ENCODE measurements at places on chromosomes 2 and 18.
A peak's percentile ranks its signal among the peaks of the same experiment; 100 is the strongest.

DNA sequence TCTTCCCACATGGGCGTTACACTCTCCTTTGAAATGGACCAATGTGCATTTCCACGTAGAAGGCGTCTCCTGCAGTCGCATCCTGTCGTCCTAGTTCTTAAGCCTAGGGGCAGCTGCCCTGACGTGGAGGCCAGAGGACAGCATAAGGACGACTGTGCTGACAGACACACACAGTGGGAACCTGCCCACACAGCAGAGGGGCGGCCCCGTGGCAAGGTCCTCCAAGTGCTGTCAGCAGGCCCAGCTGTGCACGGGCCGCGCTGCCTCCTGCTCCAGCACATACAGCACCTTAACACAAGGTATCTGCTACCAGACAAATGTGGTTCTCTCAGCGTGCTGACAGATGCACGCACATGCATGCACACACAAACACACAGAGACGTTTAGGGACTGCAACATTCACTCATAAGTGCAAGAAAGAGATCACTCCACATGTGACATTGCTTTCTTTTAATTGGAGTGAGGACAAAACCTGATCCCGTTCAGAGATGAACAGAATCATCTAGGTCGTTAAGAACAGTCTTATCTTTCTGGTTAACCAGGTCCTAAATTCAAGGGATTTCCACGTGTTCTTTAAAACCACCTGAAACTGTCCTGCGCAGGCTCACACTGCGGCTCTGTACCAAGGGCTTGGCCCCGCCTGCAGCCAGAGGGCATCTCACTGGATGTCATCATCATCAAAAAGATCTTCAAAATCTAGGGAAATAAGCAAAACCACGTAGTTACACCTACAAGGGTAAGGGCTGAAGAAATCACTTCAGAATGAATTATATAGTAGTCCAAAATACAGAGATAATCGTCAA lies 5.5 kb downstream of the COPS9 start:
- no peak for DNase-seq

GRCh38 chr18:42229211-42230210 lies 274.5 kb downstream of the PIK3C3 start:
- no peak for DNase-seq

DNA sequence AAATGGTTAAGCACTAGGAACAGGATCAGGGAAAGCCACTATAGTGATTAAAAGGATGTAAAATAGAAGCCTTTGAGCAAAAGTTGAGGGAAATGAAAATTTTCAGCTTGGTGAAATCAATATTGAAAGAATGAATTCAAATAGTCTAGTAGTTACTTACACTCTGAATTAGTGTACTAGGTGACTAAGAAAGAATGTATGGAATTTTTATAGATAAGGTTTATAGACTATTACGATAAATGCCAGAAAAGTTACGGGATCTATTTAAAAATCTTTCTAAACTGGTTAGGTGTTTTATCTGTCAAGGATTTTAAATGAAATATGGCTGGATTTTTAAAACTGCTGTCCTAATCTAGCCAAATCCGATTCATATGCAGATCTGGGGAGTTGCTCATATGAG lies 208.6 kb downstream of the MYO3B start:
- no peak for DNase-seq

DNA sequence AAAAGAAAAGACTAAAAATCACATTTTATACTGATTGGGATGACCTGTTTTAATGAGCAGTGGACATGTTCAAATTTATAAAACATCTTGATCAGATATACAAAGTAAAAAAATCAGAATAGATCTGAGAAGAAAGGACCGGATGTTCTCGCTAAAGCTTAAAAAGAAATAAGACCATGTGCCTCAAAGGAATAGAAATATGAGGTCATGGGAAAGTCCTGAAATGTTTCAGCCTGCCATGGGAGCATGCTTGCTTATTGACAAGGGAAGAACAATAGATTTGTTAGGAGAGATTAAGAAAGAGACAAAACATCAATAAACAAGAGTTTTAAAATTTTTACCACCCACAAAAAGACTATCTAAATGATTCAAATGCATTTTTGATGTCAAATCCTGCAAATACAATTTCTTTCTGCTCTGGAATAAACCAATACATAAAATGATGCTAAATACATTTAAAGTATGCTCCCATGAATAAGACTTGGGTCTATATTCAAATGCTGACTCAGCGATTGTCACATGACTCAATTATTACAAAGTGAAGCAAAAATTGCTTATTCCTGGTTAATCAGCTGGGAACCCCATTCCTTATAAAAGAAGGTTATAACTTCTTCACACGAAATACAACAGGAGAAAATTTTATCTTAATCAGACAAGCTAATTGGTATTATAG lies 633.9 kb upstream of the PKDCC start:
- no peak for DNase-seq

DNA sequence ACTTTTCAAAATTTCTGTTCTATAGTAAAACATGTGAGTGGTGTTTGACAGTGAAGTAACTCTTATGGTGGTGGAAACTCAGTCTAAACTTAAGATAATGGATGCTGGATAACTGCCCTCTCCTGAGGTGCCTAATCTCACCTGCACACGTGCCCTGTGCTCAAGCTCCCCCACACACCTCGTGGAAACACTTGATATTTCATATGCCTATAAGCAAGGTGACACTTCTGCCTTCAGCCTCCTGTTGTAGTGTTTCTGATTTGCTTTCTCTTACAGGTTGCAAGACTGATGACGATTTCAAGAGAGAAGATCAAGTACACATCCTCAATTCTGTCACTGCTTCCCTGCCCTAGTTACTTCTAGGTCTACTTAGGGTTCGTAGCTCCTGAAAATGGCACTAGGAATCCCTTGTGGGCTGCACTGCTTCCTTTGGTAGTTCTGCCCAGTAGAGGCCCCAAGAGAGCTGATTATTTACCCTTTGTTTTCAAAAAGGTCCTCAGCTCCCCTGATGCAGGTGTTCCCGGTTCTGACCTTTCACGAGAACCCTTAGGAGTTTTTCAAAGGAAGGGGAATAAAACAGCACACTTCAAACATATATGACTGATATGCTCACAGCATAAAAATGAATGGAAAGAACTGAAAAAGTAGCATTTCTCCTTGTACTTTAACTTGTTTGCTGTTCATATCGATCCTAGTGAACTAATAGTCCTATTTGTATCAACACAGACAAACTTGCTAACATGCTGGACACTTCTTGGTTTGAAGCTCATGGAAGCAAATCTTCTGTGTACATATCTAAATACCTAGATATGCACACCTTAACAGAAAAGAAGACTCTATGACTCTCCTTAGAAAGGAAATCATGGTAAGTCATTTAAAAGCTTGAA lies 6.7 kb downstream of the CAVIN2 start:
- DNase-seq = no peak

DNA sequence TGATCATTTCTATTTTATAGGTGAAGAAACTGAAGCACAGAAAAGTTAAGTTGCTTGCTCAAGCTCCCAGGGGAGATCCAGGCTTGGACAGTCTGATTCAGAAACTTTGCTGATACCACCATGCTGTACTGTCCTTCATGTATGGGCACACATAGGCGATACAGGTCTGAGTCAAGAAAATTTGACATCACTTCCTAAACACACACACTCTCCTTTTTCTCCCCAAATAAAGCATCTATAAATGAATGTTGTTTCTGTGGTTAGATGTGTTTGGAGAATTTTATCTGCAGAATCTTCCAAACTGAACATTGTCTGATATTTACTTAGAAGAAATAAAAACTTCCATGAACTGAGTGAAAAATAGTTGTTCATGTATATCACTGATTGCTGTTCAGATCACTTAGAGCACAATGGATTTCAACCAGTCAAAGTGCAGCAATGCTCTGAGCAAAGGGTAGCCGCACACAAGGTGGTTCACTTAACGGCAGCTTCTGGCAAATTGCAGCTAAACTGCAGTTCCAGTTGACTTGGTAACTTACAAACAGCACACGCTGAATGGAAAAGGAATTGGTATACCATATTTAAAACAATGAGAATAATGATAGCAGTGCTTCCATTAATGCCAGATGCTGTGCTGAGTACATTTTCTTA lies 10.0 kb upstream of the AGFG1 start:
- no peak for DNase-seq

DNA sequence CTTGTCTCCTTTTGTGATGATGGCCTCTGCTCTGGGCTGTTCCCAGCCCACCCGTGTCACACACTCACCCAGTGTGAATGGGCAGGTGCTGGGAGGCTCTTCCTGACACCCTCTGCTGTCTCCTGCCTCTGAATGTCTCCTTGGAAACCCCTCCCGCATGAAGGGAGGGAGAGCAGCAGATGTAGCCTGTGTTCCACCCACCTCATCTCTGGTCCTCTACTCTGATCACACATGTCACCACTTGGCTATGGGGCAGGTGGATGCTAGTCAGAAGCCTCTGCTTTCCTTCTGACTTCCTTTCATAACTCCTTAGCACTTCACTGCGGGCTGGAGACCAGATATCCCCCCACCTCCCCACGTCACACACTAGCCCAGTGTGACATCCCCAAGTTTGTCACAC lies 23.9 kb downstream of the EFR3B start:
- DNase-seq = no peak

- DNase-seq = no peak
These were observed 411.8 kb downstream of the MTX2 start for GRCh38 chr2:176680916-176681516.

GRCh38 chr2:29314816-29315571 lies 199.8 kb downstream of the CLIP4 start:
- DNase-seq = peak; percentile 24

- DNase-seq = no peak
These were observed 446.6 kb downstream of the IRS1 start for GRCh38 chr2:226352941-226353560.

DNA sequence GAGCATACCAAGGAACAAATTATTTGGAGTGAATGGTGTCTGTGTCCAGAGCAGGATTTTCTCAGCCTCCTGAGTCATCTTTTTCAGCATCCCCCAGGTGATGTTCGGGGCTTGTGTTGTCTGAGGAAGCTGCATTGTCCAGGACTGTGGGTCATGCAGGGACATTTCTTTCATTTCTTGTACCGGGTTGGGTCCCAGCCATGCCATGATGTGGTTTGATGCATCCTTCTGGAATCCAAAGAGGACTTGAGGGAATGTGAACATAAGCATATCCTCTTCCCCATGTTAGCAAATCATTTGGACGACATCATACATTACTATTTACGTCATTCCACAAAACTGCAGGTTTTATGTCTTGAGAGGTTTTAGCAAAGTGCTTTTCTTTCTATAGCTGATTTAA lies 797.8 kb downstream of the CCDC85A start:
- no peak for DNase-seq

GRCh38 chr18:37408676-37409265 lies 156.8 kb downstream of the CELF4 start:
- DNase-seq = no peak

DNA sequence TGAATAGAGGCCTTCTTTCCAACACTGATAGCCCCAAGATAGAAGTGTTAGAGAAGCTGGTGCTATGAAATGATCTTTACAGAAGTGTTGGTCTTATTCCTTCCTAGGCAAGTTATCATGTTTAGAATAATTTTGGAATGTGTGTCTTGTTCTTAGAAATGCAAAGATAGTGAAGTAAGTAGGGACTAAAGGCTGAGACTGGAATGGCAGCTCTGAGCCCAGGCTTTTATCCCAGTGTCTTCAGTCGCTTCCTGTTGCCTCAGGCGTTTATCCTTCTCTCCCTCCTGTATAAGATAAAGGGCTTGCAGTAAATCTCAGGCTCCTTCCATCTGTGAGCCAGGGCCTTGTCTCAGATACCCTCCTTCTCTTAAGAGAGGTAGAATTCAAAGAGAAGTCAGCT lies 218.1 kb downstream of the TPGS2 start:
- no peak for DNase-seq

- no peak for DNase-seq
These were observed 219.8 kb downstream of the GLI2 start for GRCh38 chr2:120955427-120955826.

GRCh38 chr2:151306621-151307020 lies 17.2 kb upstream of the NMI start:
- no peak for DNase-seq

- no peak for DNase-seq
These were observed 37.0 kb downstream of the LBH start for GRCh38 chr2:30268296-30268871.

DNA sequence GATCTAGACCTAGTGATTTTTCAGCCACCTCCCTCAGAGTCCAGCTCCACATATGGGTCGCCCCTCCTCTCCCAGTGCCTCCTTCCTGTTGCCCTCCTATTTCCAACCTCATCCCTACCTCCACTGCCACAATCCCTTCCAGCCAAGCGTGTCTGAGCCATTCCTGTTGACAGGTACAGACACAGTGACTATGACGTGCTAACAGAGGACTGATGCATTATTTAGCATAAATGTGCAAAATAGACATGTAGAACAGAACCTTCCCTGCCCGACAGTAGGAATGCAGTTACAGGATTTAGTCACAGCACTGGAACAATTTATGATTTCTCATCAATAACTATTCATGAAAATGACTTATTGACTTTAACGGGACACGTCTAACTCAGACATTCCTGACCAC lies 84.4 kb upstream of the PPP1CB start:
- DNase-seq = no peak

GRCh38 chr2:25251071-25251421 lies 82.7 kb upstream of the POMC start:
- no peak for DNase-seq

GRCh38 chr2:107595749-107596148 lies 230.9 kb upstream of the RGPD4 start:
- DNase-seq = no peak

GRCh38 chr18:73452866-73453265 lies 585.1 kb upstream of the NETO1 start:
- DNase-seq = no peak

- no peak for DNase-seq
These were observed 147.0 kb downstream of the TCF4 start for GRCh38 chr18:55440988-55441387.

DNA sequence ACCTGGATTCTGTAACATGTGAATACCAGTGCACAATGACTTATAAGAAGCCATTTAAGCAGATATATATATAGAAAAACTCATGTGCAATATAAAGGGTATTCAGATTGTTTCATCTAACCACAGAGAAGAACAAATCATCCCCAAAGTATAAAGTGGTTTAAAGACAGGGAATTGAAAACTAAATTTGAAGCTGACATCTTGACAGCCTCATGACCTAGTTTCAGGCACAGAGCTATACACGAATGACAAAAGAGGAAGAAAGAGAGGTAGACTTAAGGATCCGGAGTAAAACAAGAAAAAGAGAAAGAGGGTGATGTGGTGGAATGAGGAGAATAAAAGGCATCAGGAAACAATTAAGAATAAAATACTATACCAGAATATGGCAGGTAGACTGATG lies 194.5 kb downstream of the EPHA4 start:
- DNase-seq = no peak

- no peak for DNase-seq
These were observed 13.0 kb upstream of the RALB start for GRCh38 chr2:120239488-120240287.

- no peak for DNase-seq
These were observed 72.6 kb downstream of the PLEKHM3 start for GRCh38 chr2:207952564-207953345.

GRCh38 chr2:56676966-56677365 lies 493.2 kb downstream of the CCDC85A start:
- no peak for DNase-seq

DNA sequence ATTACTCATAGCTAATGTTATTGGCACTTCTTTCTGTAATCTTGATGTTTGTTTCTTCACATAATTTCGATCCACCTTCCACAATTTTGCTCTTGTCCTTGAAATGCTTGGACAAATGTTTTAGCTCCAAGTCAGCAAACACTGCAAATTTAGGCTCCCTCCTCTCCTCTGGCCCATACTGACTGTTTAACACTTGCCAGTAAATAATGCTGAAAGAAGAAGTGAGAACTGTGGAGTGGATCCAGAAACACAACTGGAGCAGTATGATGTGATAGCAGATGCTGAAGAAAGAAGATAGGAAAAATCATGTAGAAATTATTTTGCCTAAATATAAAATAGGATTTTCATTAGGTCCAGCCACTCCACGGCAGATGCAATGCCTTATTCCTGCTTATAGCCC lies 415.0 kb upstream of the GYPC start:
- no peak for DNase-seq

Measured in stimulated activated CD8-positive, alpha-beta memory T cell treated with anti-CD3 and anti-CD28 coated beads, Interleukin-2, amount 100 ng/mL, for 1 hour (primary cell).